ENCODE measurements at places on chromosomes 5 and 9. TPM values are rescaled to one million over a fixed set of nuclear protein-coding genes. Genes with fewer than 3 reads are reported as not detected.

GRCh38 chr9:113309204-113309813 lies 6.1 kb upstream of the RNF183 start:
- no peak overlapping the region for H3K4me3 ChIP-seq

Gene POLK
- polyA plus RNA-seq: 4.6 TPM

Gene ANKRD33B
- polyA plus RNA-seq: 2.4 TPM

GRCh38 chr5:124634228-124634739 lies 112.2 kb downstream of the ZNF608 start:
- H3K4me3 ChIP-seq: no peak overlapping the region
- peaks cover 4% of the 10 kb centered on the region for H3K36me3 ChIP-seq
- no peak for DNase-seq

Gene GDNF
- not detected for polyA plus RNA-seq

GRCh38 chr9:134032456-134033222 lies 7.4 kb downstream of the BRD3OS start:
- H3K27ac ChIP-seq: no peak overlapping the region
- no peak for DNase-seq
- H3K36me3 ChIP-seq: peaks cover 13% of the 10 kb centered on the region
- H3K4me3 ChIP-seq: no peak overlapping the region
- H3K27me3 ChIP-seq: no peaks in the 10 kb centered on the region

DNA sequence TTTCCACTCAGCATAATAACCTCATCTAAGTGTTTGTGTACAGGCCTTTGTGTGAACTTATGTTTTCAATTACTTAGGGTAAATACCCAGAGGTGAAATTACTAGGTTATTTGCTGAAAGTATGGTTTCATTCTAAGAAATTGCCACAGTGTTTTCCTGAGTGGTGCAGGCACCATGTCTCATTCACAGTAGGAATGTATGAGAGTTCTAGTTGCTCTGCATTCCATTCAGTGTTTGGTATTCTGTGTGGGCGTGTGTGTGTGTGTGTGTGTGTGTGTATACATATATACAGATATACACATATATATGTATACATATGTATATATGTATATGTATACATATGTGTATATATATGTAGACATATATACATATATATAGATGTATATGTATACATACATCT lies 8.8 kb upstream of the SVEP1 start:
- H3K4me1 ChIP-seq: no peaks in the 10 kb centered on the region
- no peak for DNase-seq
- H3K27me3 ChIP-seq: peaks cover 4% of the 10 kb centered on the region
- no peak overlapping the region for H3K4me3 ChIP-seq
- H3K36me3 ChIP-seq: no peaks in the 10 kb centered on the region

Gene ANKRD20A1
- polyA plus RNA-seq: 0.47 TPM

DNA sequence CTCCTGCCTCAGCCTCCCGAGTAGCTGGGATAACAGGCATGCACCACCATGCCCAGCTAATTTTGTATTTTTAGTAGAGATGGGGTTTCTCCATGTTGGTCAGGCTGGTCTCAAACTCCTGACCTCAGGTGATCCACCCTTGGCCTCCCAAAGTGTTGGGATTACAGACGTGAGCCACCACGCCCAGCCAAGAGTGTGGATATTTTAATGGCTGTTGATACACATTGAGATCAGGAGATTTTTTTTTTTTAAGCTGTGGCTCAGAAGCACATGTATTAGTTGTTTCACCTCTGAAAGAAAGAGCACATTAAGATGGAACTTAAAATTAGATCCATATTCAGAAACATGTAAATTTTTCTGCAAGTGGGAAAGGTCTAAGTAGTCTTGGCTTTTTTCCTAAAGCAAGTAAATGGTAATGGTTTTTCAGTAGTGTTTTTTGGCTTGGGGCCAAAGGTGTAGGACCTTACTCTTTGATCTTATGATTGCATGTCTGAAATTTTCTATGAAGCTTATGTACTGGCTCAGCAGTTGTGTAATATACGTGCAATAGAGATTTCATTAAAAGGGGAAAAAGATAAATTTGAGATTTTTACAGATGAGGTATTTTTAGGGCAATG lies 9.9 kb downstream of the RBM27 start:
- H3K27me3 ChIP-seq: no peaks in the 10 kb centered on the region
- DNase-seq: peak; percentile 50
- no peak overlapping the region for H3K27ac ChIP-seq
